ENCODE measurements at places on chromosomes 12 and 14.
A peak's percentile ranks its signal among the peaks of the same experiment; 100 is the strongest.

DNA sequence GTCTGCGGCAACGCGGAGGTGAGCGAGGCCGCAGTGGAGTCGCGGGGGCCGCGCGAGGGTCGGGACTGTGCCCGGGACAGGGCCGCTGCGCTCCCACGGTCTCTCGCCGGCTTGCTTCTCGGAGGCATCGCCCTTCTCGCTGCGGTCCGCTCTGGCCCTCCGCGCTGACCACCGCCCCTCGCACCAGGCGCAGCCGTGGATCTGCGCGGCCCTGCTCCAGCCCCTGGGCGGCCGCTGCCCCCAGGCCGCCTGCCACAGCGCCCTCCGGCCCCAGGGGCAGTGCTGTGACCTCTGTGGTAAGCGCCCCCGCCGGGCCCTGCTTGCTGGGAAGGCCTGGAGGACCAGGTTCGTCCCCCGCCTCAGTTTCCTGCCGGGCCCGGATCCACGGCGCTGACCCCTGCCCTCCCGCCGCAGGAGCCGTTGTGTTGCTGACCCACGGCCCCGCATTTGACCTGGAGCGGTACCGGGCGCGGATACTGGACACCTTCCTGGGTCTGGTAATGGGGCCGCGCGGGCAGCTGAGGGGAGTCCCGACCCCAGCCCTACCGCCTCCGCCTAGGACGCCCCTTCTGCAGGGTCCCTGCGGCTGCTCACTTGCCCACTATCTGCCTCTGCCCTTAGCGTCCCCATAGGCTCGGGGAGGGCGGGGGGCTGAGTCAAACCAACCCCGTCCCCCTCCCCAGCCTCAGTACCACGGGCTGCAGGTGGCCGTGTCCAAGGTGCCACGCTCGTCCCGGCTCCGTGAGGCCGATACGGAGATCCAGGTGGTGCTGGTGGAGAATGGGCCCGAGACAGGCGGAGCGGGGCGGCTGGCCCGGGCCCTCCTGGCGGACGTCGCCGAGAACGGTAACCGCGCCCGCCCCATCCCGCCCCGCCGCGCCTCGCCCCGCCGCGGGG lies 7.0 kb downstream of the AMN start:
- no peak for DNase-seq

GRCh38 chr12:51591016-51591901 lies at the start of gene SCN8A:
Gene SCN8A (plus strand): TSS chr12:51591233. CDS start chr12:51662818, 71,585 bp downstream.
- peak; percentile 85 for DNase-seq

- DNase-seq: no peak
These were observed 16.7 kb downstream of the HMGA2 start for GRCh38 chr12:65840793-65841670.

GRCh38 chr12:55320201-55320600 lies 6.1 kb downstream of the OR6C1 start:
- no peak for DNase-seq

DNA sequence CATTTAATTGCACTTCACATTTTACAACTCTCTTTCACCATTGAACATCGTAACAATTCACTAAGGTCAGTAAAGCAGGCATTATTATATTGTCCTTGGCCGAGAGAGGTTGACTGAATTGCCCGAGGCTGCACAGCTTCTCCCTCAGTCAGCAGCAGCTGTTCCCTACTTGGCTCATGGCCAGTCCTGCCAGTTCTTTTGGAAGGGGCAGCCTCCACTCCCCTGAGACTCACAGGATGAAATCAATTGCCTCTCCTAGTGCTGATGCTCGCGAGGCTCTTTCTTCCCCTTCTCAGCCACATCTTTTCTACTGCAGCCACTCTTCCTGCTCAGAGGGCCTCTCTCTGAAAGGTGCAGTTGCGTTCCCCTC lies 79.9 kb upstream of the KCNA1 start:
- peak; percentile 73 for DNase-seq

DNA sequence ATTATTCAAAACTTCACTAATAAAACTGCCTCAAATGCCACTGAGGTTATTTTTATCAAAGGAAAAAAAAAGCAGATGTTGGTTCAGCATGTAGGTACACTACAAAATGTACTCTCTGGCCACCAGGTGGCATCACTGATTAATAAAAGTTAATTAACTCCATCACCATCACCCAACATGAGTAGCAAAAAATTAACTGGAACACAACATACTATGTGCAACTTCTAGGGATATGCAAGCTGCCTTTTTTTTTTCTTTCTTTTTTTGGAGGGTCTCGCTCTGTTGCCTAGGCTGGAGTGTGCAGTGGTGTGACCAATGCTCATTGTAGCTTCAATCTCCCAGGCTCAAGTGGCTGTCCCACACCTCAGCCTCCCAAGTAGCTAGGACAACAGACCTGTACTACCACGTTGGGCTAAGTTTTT lies 43.8 kb upstream of the NR2C1 start:
- peak; percentile 64 for DNase-seq

- DNase-seq: no peak
These were observed 13.4 kb downstream of the AKAP5 start for GRCh38 chr14:64478634-64479250.

DNA sequence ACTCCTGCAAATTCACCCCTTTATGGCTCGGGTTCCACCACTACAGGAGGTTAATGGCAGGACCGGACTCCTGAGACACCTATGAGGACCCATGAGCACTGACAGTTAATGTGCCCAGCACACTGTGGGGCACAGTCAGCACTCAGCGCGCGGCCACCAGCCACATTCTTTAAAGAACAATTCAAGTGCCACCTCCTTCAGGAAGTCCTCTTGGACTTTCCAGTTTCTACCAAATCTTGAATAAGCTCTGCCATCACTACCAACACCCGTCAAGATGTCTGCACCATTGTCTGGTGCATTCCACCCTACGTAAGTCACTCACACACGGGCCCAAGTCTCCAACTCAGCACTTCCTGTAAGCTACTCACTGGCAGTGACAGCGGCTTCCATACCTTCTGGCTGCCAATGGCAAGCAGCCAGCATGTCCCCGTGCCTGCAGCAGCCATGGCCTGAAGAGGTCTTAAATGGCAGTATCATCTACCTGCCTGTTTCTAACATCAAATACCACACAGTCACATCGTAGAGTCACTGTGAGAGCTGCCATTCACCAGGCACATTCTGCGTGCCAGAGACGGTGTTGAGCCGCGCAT lies 48.5 kb downstream of the CDC42BPB start:
- no peak for DNase-seq

DNA sequence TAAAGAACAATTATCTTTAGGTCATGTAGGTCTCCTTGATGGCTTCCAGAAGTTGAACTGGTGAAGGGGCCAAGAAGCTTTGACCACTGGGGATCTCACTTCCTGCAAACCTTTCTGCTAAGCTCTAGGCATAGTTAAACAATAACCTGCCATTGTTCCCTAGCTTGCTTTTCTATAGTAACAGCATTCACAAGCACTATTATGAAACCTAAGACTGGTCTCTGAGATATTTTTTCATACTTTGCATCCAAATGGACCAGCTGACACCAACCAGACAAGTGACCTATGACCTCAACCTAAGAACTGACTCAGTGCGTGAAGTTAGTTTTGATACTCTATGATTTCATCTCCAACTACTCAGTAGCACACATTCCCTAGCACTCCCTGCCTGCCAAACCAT lies 129.1 kb downstream of the PTPRB start:
- no peak for DNase-seq

GRCh38 chr12:31234053-31234840 lies 91.7 kb downstream of the SINHCAF start:
- no peak for DNase-seq

- no peak for DNase-seq
These were observed 433.7 kb downstream of the RAD51B start for GRCh38 chr14:68253160-68253780.

DNA sequence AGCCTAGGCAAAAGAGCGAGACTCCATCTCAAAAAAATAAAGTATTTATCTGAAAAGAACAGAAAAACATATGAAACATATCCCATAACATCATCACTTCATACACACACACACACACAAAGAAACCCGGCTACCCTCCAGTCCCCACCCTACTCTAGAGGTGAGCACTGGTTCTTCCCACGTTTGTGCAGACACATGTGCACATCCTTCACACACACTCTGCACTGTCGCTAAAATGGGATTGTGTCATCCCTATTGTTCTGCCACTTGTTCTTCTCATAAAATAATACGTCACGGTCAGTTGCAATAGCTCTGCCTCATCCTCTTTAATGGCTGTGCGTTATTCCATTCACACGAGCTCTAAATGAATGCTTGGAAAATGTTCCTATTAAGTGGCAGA lies 85.9 kb upstream of the ANO2 start:
- DNase-seq: no peak

DNA sequence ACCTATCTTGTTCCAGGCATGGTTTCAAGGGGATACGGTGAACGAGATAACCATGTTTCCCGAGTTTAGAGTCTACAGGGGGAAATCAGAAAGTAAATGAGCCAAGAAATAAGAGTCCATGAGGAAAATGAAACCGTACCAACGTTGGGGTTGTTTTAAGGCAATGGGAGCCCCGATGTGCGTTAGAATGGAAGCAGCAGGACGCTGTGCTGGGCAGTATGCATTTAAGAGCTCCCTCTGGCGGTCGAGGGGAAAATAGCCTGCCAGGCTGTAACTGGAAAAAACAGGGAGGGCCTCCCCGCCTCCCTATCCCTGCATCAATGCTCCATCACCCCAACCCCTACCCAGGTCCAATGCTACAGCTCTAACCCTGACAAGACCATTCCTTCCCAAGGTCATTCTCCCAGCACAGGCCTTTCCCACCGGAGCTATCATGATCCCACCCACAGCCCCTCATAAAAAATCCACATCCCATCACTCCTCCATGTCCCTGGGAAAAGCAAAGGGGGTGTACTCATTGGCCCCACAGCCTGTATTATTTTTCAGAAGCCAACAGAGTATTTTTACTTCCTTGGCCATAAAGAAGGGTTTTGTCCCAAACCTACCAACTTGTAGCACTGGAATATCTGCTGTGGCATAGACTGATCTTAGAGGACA lies 226.3 kb upstream of the NOS1 start:
- DNase-seq: peak; percentile 52

DNA sequence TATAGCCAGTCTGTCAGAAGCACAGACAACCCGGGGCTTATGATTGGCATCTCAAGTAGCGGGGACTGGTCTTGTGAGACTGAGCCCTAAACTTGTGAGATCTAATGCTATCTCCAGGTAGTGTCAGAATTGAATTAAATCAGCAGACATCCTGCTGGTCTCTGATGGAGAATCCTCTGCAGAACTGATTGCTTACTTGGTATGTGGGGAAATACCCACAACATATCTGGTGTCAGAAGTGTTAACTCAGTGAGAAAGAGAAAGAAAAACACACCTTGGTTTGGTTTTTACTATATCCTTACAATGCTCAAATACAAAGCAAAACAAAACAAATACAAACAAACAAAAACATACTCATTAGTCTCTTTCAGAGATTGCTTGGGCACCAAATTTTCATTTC lies 10.0 kb downstream of the SEL1L start:
- DNase-seq: no peak

DNA sequence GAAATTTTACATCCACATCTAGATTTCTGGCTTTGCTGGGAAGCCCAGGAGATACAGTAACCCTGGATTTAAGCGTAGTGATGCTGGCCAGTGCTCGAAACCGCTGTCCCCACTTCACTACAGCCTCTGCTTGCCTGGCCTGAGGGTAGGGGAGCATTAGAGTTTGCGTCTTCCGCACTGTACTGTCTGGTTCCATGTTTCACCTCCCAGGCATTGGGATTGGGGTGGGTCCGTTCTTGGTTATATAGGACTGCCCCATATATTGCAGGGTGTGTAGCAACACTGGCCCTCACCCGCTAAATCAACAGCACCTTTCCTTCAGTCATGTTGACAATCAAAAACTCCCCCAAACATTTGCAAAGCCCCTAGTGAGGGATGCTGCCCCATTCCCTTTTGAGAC lies 240.8 kb downstream of the ZFP36L1 start:
- DNase-seq: no peak
